ENCODE measurements at places on chromosomes 6 and 20. TPM values are rescaled to one million over a fixed set of nuclear protein-coding genes. Genes with fewer than 3 reads are reported as not detected.
A peak's percentile ranks its signal among the peaks of the same experiment; 100 is the strongest.

Gene ZSWIM1
- 16.2 TPM for total RNA-seq

DNA sequence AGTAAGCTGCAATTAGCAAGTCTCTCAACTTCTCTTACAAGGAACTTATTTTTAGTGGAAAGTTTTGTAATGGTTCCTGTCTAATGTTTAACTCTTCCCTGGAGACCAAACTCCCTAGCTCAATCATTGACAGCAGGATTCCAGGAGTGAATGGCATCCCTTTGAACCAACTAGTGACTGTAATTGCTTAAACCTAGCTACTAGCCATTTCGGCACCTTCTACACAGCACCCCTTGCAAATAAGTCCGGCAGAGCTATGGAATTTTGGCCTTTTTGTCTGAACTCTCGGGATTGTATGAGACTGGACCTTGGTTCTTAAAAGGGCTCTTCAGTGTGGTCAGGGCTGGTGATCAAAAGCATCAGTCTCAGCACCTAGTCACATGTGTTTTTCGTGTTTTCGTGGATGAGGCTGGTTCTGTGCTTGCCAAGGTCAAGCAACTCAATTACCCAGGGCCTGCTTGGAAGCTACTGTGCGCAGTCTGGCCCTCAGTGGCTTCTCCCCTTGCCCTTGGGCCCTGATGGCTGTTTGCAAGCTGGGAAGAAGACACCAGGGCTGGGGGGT is 135.3 kb upstream of the NEDD9 start:
- peak; percentile 86 for DNase-seq

Gene FOXQ1
- 6.9 TPM for total RNA-seq

Gene SRSF12
- total RNA-seq = 8.3 TPM

GRCh38 chr20:37915434-37915787 is 12.5 kb downstream of the VSTM2L start:
- no peak for DNase-seq

DNA sequence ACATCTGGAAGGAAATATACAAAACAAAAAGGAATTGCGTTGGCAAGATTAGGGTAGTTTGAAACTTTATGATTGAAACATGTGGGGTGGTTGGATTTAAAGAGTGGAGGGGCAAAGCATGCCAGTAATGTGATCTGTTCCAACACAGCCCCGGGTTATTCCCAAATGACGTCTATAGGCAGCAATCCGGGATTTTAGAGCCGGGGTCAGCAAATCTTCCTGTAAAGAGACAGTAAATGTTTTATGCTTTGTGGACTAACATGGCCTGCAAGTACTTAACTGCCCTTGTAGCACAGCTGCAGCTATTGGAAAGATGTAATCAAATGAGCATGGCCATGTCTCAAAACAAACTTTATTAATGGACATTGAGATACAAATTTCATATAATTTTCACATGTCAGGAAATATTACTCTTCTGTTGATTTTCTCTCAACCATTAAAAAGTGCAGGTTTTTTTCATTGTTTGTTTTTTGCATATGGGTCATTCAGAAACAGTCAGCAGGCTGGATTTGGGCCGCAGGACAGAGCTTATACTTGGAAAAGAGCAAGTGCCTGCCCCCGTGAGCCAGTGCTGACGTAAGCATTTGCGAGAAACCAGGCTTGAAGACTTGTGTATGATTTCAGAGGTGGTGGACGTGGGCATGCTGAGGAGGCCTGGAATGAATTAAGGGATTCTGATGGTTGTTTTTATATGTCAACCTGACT is 136.5 kb downstream of the DOK5 start:
- no peak for DNase-seq

Gene RSPH4A
- 0.42 TPM for total RNA-seq

DNA sequence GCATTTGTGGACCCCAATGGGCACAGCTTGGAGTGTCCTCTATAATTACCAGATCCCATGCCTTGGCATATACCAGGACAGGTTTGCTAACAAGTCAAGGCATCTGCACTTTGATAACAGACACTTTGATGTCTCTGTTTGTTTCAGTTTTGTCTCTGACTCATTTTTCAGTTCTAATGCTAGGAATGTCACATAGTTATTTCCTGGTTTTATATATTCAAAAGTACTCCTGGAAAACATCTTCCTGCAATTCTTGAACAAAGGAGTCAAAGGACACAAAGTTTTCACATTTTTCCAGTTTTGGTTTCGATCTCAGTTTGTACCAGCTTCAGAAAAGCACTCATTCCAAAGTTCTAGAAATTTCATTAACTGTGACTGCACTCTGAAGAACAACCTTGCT is 188.1 kb downstream of the FOXC1 start:
- DNase-seq = no peak

DNA sequence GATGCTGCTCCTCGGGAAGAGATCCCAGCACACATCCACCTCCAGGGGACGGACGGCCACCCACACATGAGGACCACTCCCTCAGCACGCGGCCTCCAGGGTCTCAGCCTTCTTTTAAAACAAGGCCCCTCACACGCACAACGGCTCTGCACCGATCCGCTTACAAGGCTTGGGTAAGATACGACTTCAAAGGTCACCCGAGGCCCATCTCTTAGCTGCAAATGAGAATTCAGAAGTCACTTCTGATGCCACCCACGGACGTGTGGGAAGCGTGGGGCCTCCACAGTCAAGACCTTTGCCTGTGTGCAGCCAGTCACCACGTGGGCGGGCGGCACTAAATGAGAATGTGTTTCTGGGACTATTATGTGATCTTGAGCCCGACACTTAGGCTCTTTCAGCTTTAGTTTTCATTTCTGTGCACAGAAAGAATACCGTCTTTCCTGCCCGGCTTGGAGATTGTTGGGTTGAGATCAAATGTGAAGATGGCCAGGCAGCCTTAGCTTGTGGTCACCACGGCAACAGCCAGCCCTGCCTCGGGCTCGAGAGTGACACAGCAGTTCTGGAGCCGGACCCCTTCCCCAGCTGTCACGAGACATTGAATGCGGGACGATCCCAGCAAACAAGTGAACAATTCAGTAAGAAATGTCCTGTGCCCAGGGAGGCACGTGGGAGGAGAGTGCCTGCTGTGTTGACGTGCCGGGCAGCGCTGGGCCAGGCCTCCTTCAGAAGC is 91.6 kb downstream of the RAMACL start:
- DNase-seq = no peak

DNA sequence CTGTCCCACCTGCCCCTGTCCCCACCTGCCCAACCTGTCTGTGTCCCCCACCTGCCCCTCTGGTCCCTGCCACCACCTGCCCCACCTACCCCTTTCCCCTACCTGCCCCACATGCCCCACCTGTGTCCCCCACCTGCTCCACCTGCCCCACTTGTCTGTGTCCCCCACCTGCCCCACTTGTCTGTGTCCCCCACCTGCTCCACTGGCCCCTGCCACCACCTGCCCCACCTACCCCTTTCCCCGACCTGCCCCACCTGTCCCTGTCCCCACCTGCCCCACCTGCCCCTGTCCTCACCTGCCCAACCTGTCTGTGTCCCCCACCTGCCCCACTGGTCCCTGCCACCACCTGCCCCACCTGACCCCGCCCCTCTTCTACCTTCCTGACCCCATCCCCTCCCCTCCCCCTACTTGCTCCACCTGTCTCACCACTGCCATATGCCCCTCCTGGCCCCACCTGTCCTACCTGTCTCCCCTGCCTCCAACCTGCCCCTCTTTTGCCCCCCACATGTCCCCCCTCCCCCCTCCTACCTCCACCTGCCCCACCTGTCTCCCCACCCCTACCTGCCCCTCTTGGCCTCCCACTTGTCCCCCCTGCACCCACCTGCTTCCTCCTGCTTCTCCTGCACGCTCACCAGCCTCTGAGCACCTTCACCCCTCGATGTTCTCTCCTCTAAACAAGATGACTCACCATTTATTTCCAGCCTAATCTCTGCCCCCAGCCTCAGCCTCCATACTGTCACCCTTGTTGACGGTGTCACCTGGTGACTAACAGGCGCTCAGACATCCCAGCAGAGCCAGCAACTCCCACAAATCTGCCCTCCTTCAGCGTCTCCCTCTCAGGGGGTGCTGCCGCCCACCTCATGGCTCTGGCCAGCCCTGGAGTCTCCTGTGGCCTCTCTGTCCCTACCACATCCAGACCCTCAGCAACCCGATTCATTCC is 5.6 kb upstream of the MYT1 start:
- no peak for DNase-seq

Gene SLA2
- total RNA-seq = not detected

GRCh38 chr20:16263582-16263981 is 309.7 kb downstream of the KIF16B start:
- no peak for DNase-seq

Gene SIRPD
- not detected for total RNA-seq

Gene ADGRB3
- 0.92 TPM for total RNA-seq

DNA sequence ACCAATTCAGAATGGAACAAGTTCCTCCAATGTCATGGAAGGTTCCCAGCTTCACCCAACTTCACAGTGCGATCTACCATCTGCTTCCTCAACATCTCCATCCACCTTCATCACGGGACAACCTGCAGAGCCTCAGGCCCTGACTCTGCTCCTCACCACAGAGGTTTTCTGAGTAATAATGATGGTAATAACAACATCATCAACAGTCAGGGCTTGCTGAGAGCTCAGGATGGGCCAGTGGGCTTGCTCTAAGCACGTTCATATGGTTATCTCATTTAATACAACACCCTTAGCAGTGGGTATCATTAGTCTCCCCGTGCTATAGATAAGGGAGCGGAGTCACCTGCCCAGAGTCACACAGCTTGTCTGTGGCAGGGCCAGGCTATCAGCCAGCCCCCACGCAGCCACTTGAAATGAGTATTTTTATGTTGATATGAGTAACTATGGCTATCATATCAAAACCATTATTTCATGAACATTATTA is 38.6 kb downstream of the PREX1 start:
- DNase-seq = no peak

DNA sequence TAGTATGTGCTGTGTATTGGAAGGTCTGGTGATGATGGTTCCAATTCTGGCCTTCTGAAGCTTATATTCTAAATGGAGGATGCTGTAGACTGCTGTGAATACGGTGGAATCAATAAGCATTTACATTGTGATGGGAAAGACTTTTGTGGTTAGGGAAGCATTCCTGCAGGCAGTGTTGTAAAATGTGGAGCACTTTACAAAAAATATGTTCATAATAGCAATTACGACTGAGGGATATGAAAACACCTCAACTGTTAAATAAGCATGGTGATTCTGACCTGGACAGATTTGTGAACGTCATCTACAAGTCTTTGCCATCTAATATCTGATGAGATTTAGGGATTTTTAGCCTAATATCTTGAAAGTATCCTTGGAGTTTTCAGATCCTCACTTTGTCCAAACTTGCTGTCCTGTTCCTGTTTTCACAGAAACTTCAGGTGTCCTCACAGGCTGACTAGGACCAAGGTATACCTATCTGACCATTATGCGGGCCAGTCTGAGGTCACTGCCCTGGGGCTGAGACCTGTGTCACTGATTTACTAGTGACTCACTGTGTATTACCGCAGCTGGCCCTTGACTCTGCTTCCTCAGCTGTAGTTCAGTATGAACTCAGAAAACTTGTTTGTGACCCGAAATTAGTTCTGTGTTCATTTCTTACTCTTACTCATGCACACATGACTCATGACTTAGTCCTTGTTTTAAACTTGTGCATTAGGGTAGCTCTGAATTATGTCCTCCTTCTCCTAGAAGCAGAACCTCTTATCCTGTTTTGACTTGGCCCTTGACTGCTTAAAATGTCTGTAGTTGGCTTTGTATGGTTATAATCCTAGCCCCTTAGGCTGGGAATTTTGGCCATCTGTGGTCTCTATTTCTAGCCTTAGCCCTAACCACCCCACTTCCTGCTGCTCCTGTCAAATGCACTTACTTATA is 343.0 kb downstream of the CDKAL1 start:
- DNase-seq = peak; percentile 97

Gene SLC22A16
- total RNA-seq = 0.71 TPM

Gene KCNQ5
- total RNA-seq = 2.5 TPM

Gene CDH22
- total RNA-seq = not detected

- peak; percentile 18 for DNase-seq
These were observed 33.0 kb downstream of the HNF4A start for GRCh38 chr20:44388466-44389023.

- DNase-seq = no peak
These were observed 16.3 kb downstream of the GNAS start for GRCh38 chr20:58868795-58869194.

Gene ELOVL2
- total RNA-seq = 0.27 TPM

DNA sequence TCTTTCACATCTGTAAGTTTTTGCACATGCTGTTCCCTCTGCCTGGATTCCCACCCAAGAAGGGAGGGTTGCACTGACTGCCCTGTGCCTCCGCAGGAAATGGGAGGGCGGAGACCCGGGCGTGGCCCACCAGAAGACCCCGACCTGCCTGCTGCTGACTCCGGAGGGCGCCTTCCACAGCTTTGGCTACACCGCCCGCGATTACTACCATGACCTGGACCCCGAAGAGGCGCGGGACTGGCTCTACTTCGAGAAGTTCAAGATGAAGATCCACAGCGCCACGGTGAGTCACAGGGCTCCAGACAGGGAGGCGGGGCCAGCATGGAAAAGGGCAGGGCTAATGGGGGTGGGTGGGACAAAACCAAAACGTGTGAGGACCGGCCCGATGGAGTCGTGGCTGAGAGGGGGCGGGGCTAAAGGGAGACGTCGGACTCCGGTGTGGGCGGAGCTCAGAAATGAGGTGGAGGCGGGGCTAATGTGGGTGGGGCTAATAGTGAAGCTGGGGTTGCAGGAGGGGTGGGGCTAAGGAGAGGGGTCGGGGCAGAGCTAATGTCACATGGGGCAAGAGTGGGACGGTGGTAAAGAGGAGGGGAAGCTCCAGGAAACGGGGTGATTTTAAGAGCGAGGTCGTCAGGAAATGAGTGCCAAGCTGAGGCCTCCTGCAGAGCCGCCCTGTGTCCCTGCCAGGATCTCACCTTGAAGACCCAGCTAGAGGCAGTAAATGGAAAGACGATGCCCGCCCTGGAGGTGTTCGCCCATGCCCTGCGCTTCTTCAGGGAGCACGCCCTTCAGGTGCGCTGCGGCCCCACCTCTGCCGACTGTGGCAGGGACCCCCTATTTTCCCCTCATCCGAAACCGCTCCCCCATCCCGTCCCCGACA is 12.6 kb downstream of the HSPA12B start:
- DNase-seq = no peak

DNA sequence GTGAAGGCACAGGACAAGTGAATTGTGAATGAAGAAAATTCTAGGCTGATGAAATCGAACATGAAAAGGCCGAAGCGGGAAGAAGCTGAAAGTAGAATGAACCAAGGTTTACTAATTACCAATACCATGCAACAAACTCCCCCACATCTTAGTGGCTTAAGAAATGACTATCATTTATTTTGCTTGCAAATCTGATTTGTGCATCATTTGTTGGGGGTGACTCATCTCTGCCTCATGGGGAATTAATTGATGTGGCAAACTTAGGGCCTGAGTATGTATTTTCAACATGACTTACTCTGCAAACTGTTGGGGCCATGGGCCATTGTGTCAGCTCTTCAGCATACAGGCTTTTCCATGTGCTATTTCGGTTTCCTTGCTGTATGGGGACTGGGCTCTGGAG is 26.8 kb downstream of the PPP1R14C start:
- no peak for DNase-seq

DNA sequence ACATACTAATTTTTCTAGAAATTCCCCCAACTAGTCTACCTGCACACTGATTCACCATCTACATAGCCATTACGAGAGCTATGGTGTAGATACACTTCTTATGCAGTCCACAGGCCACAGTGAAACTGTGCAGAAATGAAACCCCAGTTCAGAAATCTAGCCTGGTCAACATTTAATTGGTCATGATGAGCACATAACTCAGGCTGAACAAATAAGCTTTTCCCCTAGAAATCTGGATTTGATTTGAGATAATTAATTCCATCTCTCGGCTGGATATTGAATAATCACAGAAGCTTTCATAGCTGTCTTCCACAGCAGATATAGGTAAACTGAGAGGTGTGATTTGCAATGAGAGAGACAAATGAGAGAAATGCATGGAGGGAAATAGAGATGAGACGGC is 22.6 kb upstream of the TINAG start:
- DNase-seq = no peak
